ENCODE measurements at places on chromosomes 12 and 14.

GRCh38 chr12:50019524-50019923 is 5.8 kb downstream of the RACGAP1 start:
- no peak for DNase-seq

- no peak for DNase-seq
Observed at GRCh38 chr12:26120561-26121274, 4.1 kb downstream of the BHLHE41 start.

- DNase-seq = no peak
Observed at GRCh38 chr12:12195516-12195915, 71.3 kb downstream of the LRP6 start.

DNA sequence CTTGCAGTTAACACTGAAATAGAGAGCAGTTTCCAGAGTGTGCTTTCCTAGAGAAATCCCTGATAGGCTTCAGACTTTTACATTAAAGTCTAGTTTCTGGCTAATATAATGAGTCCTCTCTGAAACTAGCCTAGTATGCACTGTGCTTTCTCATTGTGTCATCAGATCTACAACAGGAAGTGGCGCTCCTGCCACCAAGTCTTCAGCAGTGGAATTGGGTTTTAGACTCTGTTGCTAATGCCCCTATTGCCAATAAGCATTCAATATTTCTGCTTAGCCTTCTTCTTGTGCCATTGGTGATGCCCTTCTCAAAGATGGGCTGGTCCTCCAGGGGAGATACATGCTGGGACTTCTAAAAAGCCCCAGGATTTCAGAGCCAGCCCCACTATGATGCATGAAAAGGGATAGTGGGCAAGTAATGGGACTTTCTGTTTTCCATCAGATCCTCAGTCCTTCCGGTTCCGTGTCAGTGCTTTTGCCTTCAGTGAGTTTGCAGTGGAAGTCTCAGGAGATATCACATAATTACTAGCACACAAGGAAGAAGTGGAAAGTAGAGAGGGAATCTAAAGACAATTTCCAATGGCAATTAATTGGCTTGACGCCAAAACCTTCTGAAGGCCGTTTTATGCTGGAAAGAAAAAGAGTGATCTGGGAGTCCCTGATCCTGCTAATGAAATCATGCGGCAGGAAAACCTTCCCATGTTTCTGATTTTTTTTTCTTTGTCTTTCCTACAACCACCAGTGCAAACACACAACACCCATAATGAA is 50.0 kb downstream of the SSPN start:
- DNase-seq = no peak

DNA sequence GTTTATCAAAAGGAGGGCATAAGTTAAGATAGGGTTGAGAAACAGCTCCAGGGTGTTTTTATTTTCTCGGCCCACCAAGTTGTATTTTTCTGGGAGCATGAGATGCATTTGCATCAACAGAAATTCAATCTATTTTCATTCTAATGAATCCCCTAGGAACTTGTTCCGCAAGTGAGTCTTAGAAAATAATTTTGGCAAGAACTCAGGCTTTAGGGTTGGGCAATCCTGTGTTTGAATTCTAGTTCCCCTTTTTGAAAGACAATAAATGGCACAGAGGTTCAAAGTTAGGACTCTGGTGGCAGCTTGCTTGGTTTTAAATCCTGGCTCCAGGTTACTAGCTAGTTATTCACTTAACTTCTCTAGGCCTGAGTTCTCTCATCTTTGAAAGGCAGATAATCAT is 23.7 kb downstream of the SLC5A8 start:
- no peak for DNase-seq

GRCh38 chr14:52701223-52701622 is 5.8 kb upstream of the PSMC6 start:
- no peak for DNase-seq

DNA sequence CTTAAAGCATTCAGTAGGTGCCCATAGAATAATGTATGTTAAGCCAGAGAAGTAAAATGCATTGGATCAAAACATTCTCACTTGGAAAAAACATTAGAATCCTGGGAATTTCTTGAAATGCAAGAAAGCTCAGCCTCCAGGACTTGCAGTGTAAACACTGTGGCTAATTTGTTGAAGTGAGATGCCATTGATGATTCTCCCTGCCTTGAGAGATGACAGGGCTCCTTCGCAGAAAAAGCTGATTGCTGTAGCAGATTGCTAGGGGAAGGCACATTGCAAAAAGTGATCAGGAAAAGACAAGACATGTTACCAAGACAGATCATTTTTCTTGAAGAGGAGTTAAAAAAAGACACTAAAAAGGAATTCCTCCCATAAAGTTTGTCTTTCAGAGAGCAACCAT is 204.2 kb upstream of the HMGA2 start:
- no peak for DNase-seq

GRCh38 chr12:56129206-56129941 is 1.3 kb downstream of the ESYT1 start:
- peak; percentile 58 for DNase-seq

DNA sequence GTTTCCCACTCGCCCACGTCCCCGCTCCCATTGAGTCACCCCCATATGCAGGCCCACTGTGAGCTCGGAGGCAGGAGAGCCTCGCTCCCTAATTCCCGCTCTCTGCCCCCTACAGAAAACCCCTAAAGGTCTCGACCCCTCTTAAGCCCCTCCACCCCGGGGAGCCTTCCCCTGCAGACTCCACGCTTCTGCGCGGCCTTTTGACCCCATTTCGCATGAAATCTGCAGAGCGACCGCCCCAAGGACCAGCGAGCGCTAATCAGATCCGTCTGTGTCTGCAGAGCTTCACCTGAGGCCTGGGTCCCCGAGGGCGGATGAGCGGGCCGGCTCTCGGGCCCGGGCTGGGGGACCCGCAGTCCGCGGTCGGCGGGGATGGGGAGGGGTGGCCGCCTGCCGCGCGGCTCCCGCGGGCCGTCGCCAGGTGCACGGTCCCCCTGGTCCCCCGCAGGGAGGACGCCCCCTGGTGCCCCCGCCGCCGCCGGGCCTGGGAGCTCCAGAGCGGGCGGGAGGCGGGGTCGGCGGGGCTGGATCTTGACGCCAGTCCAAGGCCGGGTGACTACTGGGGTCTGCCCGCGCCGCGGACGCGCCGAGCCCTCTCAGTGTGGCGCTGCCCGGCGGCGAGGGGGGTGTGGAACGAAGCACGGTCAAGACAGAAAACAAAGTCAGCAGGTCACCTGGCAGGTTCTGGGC is 10.1 kb downstream of the BMP4 start:
- no peak for DNase-seq

GRCh38 chr12:45388545-45388944 is 172.7 kb downstream of the ANO6 start:
- no peak for DNase-seq

DNA sequence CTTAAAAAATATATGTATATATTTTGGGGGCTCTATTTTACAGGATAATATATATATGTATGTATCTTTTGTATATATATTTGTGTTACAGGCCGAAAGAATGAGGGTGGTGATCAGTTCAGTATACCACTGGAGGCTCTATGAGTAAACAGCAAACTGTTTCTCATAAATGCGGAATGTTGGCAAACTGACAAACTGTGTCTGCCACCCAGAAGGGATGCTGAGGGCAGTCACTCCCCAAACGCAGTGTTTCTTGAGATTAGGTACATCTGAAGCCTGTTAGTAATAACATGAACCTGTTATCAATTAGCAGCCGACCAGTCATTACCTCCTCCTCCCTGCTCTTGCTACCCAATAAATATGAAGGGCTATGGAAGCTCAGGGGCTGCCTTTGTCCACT is 20.8 kb downstream of the TNFAIP2 start:
- no peak for DNase-seq

DNA sequence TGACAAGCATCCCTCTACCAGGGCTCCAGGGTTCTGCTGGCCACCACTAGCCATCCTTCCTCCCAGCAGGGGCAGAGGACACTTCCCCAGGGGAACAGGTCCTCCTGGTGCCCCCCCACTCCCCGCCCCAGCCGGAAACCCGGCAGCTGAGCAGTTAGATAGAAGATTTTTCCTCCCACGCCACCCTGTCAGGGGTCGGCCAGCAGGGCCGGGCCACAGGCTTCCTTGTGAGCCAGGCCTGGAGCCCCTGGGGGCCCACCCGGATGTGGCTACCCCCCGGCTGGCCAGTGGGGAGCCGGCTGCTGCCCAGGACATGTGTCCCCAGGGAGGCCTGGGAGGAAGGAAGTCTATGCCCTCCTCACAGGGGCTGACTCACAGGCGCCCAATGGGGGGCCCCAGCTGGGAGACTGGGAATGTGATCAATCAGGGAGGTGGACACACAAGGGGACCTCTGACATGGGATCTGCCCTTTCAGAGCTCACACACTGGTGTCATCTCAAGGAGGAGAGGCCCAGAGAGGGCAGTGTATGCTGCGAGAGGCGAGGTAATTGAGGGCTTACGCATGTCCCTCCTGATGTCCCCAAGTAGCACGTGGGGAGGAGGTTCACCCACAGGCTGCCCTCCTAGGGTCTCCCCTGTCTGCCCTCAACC is 4.2 kb downstream of the SH2B3 start:
- DNase-seq = no peak

DNA sequence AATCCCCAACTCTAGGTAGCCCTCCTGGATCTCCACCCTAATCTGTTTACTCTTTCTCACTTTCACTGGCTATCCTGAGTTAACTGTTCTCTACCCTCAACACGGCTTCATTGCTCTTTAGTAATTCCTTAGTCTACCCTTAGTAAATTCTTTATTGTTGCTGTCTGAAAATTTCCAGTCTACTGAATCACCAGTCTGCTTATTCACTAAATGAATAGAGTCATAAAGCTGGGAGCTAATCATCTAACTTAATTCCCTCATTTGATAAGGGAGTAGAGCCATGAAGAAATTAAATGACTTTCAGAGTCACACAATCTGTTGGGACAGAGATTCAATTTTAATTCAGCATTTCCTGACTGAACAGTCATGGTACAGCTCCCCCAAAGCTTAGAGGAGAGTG is 36.5 kb downstream of the YEATS4 start:
- no peak for DNase-seq

GRCh38 chr14:72583316-72584272 is 310.3 kb downstream of the DPF3 start:
- DNase-seq = no peak

DNA sequence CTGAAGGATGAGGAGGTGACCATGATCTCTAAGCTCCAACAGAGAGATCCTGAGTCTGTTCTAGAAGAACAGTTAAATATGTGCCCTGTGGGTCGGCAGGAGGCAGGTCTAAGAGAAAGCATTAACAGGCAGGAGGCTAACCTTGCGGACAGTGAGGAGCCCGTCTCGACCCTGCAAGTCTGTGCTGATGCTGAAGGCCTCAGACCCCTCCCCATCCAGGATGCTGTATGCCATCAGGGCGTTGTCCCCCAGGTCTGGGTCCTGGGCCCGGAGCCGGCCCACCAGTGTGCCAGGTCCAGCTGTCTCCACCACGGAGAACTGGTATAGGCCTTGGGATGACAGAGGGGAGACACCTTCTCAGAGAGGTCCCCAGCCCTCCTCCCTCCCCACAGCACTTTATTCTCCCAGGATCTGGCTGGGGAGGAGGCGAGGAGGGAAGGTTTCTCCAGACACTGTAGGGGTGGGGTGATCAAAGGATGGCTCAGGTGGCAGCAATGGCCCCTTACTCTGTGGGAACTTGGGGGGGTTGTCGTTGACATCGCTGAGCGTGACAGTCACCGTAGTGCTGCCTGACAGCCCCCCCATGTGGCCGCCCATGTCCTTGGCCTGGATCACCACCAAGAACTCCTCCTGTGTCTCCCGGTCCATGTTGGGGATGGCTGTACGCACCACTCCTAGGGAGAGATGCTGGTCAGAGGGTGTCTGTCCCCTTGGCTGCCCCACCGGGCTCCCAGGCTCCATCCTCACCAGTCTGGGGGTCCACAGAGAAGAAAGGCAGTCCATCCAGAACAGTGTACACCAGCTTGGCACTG is 3.1 kb downstream of the CDH24 start:
- no peak for DNase-seq

GRCh38 chr12:123705935-123706334 is 6.2 kb upstream of the ATP6V0A2 start:
- no peak for DNase-seq

DNA sequence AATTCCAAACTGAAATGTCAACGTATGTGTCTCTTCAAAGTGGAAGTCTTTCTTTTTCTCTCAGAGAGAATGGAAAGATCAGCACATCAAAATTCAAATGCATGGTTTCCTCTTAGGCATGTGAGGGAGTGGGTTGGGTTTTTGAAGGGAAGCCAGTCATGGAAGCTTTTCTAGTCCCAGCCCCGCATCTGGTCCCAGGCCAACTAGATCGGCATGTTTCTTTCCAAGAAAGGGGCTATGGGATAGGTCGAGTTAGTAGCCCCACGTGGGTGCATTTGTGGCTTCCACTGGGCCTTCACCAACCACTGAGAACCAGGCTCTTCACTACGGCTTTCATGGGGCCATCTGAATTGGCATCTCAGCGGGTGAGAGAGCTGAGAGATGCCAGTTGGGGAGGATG is 6.6 kb downstream of the C1S start:
- DNase-seq = no peak

GRCh38 chr14:104768437-104769323 is 15.7 kb downstream of the SIVA1 start:
- DNase-seq = peak; percentile 93

GRCh38 chr12:64566831-64567517 is 43.3 kb upstream of the RASSF3 start:
- DNase-seq = no peak

GRCh38 chr12:125907351-125907750 is 842.1 kb downstream of the AACS start:
- no peak for DNase-seq

DNA sequence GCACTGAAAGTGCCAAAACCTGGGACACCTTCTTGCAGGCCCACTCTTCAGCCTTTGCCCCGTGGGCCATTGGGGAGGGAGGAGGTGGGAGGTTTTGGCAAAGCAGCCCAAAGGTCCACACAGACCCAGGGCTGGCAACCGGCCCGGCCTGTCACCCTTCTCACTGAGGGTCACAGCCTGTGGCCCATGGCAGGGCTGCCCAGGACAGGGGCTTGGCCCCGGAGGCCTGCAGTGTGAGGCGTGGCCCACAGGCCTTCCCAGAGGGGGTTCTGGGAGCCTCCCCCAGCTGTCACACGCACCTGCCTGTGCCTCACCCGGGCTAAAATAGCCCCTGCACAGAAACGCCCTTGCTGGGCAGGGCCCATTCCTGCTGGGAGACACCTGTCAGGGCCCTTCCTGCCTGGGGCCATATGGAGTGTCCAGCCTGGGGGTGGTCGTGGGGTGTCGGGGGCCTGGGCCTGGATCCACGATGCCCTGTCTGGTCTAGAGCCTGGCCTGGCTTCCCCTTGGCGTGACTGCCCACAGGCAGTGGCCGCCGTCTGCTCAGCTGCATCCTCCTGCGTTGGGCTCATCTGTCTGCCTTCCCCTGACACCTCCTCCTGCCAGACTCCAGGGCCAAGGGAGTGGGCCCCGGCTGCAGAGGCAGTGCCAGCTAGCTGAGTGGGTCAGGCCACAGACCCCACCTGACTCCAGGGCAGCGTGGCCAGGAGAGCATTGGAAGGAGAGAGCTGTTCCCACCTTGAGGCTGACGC is 19.2 kb downstream of the PACS2 start:
- no peak for DNase-seq

All from stimulated activated CD4-positive, alpha-beta T cell treated with anti-CD3 and anti-CD28 coated beads, Interleukin-1b, Interleukin-23, amount 100 ng/mL, for 1 hour (primary cell).